Breast epithelium (tissue), 4 donors: ENCODE measurements at places on chromosomes 7 and 10. TPM values are rescaled to one million over a fixed set of nuclear protein-coding genes. Genes with fewer than 3 reads are reported as not detected.
A peak's percentile ranks its signal among the peaks of the same experiment; 100 is the strongest.

SPDYE3 gene
- total RNA-seq, result not detected

LLCFC1 gene
- total RNA-seq, result not detected

PLAU gene
- total RNA-seq, result 11.0 TPM

PILRA gene
- 7.9 TPM for total RNA-seq

HKDC1 gene
- total RNA-seq, result 2.0 TPM

TMEM176A gene
- 28.3 TPM for total RNA-seq

GFRA1 gene
- 98.5 TPM for total RNA-seq

PRSS37 gene
- not detected for total RNA-seq

TRPV6 gene
- total RNA-seq, result 19.8 TPM

- no peak for DNase-seq
These were observed 143.4 kb downstream of the PPP1R3A start for GRCh38 chr7:113775401-113775800.

DNA sequence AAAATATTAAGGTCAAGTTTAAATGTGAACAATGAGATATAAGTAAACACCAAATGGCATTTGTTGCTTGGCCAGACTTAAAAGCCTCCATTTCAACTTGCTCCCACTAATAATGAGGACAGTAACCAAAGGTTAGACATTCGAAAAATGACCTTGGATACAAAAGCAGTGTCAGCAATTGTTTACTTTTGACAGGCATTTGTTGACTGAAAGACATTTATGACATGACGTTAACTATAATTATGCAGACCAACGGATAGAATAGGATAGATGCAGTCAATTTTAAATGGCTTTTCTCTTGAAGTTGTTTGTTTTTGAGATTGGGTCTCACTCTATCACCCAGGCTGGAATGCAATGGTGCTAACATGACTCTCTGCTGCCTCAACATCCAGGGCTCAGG is 6.3 kb upstream of the WNT16 start:
- no peak for DNase-seq

DNA sequence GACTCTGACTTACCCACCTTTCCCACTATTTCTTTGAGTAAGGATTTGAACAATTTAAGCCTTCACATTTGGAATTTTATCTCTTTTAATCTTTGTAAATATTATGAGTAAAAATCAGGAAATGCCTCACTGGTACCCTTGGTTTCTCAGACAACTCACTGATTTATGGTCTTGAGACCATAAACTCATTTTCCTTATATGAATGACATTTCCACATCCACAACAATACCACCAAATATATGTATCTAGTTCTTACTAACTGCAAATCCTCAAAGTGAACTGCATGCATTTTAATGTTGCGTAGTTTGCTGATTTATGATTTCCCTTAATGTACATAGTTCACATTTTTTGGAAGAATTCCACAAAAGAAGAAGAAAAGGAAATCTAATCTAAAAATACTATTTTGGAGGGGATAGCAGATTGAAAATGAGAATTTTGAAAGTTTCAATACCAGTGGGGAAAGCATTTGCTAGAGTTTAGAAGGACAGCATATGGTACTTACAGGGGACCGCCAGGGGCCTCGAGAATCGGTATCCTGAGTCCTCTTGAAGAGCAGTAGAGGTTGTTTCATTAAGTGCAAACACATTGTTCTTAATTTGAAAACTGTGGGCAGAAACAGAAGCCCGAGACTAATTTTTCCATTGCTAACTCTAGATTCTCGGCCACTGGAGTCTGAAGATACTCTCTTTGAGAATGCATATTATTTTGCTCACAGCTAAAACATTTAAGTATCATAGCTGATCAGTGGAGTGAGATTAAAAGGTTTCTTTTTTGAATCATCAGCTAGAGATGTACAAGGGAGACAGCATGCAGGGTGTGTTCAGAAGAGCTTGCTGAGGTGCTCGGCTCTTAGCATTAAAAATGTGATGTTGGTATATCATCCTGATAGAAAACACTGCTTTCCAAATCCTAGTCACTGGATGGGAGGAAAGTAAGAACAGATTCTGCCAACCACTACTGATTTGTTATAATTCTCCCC is 964.0 kb downstream of the GATA3 start:
- no peak for DNase-seq

DNA sequence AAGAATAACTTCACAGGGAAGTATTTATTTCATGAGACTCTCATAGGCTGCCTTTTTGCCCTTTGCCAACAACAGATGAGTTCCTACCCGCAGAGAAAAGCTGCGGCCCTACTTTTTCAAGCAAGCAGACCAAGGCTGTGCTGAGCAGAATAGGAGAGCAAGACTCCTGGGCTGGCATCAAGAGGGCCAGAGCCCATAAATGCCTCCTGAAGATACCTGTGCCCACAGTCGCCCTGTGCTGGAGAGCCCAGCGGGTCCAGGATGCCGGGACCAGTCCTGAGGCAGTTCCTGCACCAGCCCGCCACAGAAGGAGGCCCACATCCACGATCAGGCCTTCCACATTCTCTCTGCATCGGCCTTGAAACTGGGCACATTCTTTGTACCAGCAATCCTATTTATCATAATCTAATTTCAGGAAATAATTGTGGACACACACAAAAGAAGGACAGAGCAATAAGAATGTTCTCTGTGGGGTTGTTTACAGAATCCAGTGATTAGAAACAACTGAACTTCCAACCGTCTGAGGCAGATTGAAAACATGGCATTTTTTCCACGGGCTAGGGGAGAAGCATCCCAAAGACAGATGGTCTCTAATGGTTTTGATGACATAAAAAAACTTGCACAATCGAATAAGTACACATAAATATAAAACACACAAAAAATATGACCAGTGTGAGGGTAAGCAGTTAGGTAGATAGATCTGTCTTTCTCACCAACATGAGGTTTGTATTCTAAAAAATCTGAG is 95.6 kb downstream of the CPXM2 start:
- no peak for DNase-seq

DNA sequence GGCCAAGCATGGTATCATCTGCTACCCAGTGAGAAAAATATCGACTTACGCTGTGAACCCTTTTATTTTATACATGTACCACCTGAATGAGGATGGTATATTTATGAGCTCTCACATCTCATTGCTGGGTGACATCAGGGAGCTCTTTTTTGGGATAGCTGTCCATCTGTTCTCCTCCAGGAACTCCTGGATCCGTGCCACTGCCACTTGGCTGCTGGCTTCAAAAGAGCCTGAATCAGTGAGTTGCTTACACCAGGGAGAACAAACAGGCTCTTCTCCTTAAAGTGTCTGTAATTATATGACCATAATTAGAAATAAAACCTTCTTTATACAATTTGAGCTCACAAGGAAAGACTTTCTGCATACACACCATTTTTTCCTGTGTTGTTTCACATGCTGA is 106.2 kb downstream of the KAT6B start:
- peak; percentile 44 for DNase-seq

DNA sequence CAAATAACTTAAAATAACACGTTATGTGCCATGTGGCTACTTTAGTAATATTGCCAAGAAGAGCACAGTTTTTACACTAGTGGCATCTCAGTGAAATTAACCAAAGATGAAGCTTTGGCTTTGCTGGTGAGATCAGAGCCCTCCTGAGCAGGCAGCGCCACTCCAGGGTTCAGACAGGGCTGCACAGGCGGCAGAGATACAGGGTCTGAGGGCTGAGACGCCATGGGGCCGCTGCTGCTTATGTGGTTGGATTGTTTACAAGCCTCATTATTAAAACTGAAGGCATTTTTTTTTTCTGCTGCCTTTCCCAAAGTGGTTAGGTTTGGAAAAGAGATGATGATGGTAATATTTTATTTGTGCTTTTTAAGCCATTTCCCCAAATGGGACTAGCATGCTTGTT is 68.8 kb upstream of the DNAJB6 start:
- no peak for DNase-seq

DNA sequence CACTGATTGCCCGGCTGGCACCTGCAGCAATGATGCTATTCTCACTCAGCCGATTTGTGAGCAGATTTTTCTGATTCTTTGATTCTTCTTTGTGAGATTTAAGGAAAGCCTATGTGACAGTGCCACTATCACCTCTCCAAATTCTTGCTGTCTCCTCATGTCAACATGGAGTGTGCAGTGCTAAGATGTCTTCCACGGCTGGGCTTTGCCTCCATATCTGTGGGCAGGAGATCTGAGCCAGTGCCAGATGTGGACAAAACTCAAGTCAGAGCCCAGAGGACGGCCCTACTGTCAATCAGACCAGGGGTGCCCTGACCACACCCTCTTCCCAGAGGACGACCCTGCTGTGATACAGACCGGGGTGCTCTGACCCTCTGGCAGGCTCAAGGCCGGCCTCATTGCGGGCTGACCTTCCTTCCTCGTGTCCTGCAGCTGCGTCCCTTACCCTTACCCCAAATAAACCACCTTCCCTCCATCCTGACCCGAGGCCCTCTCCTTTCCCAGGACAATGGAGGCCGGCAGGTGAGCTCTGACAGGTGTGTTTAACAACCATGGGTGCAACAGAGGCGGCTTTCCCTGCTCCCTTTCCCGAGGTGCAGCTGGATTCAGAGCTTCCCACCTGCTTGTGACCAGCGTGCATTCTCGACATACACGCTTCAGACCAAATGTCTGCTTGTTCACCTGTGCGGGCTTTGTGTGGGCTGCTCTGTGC is 221.4 kb downstream of the ADARB2 start:
- no peak for DNase-seq

DNA sequence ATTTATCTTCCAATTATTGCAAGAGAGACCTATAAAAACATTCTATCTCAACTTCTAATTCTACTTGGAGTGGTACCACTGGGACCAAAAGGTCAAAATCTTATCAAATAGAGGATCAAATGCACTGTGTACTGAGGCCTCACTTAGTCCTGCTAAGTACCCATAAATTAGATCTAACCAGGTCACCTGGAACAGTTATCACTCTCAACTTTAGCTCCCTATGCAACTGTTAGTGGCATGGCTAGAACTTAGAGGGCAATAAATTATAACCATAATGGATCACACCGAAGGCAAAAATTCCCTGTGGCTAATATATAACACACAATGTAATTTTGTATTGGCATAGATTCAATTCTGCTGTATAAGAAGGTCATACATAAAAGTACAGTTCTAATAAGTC is 428.9 kb downstream of the PCDH15 start:
- DNase-seq, result no peak

GRCh38 chr10:127923646-127924045 is 16.7 kb downstream of the PTPRE start:
- no peak for DNase-seq

- DNase-seq, result no peak
These were observed 4.5 kb downstream of the DMTF1 start for GRCh38 chr7:87156709-87157108.

DNA sequence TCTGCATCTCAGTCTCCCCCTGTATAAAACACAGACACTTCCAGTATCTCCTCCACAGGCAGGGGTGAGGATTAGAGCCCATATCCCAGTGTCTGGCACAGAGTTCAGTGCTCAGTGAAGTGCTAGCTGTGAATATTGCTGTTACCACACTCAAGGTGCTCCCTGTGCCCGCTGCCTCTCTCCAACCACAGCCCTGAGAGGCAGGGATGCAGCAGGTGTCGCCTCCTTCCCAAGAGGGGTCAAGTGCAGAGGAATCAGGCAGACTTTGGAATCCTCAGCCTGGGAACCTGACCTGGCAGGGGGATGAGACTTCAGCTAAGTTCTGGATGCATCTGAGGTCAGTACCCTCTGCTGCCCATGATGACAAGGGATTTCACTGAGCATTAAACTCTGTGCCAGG is 163.1 kb downstream of the GFRA1 start:
- no peak for DNase-seq

DNA sequence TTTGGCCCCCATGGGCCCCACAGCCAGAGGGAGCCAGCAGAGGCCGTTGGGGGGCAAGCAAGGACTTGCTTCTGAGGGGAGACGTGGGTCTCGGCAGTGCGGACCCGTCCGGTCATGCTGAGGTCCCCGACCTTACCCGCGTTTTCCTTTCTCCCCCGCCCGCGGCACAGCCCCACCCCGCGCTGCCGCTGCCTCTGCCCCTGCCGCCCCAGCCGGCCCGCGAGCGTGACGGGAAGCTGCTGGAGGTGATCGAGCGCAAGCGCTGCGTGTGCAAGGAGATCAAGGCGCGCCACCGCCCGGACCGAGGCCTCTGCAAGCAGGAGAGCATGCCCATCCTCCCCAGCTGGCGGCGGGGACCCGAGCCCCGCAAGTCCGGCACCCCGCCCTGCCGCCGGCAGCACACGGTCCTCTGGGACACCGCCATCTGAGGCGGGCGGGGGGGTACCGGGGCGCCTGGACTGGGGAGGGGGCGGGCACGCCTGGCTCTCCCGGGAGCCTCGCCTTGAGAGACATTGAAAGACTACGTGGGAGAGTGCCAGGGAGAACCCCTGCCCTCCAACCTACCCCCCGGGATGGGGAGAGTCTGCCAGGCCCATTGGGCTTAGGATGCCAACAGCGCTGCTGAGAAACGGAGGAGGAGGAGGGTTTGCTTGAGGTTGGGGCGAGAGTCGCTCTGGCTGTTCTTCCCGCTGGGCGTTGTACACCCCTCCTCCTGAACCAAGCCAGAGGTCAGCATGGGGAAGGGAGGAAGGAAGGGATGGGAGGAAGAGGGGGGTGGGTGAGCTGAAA is 9.9 kb downstream of the NYAP1 start:
- DNase-seq, result no peak

- no peak for DNase-seq
These were observed 16.6 kb downstream of the JAZF1 start for GRCh38 chr7:28163949-28164348.

DNA sequence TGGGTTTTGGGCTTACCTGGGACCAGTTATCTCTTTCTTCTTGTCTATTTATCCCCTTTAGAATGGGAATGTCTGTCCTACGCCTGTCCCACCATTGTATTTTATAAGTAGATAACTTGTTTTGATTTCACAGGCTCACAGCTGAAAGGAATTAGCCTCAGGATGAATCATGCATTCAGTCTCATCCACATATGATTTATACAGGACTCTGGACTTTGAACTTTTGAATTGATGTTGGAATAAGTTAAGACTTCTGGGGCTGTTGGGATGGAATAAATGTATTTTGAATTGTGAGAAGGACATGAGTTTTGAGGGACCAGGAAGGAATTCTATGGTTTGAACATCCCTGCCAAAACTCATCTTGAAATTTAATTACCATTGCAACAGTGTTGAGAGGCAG is 112.6 kb downstream of the AMPH start:
- DNase-seq, result no peak

DNA sequence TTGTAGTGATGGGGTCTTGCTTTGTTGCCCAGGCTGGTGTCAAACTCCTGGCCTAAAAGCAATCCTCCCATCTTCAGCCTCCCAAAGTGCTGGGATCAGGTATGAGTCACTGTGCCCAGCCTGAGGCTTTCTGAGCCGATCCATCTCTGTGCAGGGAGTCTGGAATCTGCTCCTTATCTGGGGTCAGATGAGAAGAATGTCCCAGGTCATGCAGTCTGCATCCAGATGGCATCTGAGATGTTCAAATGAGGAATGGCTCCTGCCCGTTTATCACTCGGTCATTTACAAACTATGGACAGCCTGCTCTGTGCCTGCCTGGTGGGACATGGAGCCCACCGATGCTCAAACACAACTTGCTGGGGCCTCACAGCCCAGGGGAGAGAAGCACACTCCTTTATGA is 11.1 kb upstream of the SLC18A3 start:
- no peak for DNase-seq

- DNase-seq, result peak; percentile 45
These were observed 19.7 kb downstream of the LIMK1 start for GRCh38 chr7:74103219-74103772.

- no peak for DNase-seq
These were observed 96.0 kb downstream of the NRBF2 start for GRCh38 chr10:63229161-63229560.
